ENCODE measurements at places on chromosomes 3 and 15. TPM values are rescaled to one million over a fixed set of nuclear protein-coding genes. Genes with fewer than 3 reads are reported as not detected.

The DPPA2 gene
- total RNA-seq, result not detected

The ALDH1L1 gene
- not detected for total RNA-seq

The MUC4 gene
- total RNA-seq, result not detected

The CDHR4 gene
- total RNA-seq, result not detected

The DNASE1L3 gene
- not detected for total RNA-seq

The CYP1A2 gene
- total RNA-seq, result not detected

The FAM174B gene
- total RNA-seq, result 1.0 TPM

The SKOR1 gene
- total RNA-seq, result 0.17 TPM

The C3orf70 gene
- 0.33 TPM for total RNA-seq

The SOX14 gene
- total RNA-seq, result not detected

Measured in fibroblast of lung (primary cell).